Activated CD4-positive, alpha-beta T cell treated with anti-CD3 and anti-CD28 coated beads for 24 hours (primary cell): ENCODE measurements at places on chromosomes 12 and 14.

GRCh38 chr14:33370426-33370825 lies 431.7 kb downstream of the NPAS3 start:
- no peak for DNase-seq

DNA sequence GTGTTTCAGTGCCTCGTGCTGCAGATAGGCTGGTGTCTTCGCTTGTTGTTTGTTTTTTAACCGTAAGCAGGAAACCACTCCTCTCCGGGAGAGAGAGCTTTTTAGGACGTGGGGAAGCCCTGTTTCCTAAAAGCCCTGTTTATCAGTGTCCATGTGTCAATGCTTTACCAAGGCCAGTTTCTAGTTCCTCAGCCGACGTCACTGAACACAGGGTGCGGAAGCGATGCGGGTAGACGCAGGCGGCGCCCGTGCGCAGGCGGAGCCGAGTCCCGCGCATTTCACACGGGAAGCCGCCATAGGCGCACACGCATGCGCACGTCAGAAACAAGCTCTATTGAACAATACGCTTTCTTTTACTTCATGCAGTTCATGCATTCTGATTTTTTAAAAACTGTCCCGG lies 79.8 kb downstream of the GLT1D1 start:
- no peak for DNase-seq

DNA sequence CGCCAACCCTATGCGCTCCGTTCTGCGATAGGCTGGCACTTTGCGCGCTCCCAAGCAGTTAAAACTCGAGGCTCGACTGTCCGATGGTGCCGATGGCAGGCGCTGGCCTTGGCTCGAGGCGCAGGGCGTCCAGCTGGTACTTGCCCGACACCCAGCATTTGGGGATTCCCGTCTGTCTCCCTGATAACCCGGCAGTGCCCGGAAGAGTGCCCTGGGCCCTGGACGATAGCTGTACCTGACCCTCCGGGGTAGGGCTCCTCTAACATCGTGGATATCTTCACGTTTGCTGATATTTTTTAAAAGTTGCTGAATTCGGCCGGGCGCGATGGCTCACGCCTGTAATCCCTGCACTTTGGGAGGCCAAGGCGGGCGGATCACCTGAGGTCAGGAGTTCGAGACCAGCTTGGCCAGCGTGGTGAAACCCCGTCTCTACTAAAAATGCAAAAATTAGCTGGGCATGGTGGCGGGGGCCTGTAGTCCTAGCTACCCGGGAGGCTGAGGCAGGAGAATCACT lies 908 bp upstream of the WIF1 start:
- no peak for DNase-seq

GRCh38 chr12:51484119-51484518 lies 59.5 kb downstream of the SLC4A8 start:
- DNase-seq, result no peak

DNA sequence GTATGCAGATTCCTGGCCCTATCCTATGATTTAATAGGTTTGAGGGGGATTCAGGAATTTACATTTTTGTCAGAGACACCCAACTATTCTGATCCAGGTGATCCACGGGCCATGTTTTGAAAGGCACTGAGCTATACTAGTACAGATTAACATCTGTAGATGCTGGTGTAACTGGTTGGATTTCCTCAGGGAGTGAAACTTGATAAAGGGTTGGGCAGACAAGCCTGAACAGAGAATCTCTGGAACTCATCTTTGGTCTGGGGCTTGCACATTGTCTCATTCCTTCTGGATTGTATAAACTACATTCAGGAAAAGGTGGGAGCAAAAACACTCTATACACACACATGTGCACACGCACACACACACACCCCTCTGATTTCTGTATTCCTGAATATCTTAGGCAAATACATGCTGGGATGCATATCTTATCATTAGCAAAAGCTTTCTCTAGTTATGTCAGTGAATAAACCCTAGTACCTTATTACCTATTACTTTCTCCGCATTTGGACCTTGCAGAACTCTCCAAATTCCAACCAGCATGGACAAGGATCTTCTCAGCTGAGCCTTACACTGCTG lies 104.6 kb downstream of the SLC38A1 start:
- DNase-seq, result no peak

- no peak for DNase-seq
Observed at GRCh38 chr14:90500665-90501370, 104.0 kb downstream of the CALM1 start.

DNA sequence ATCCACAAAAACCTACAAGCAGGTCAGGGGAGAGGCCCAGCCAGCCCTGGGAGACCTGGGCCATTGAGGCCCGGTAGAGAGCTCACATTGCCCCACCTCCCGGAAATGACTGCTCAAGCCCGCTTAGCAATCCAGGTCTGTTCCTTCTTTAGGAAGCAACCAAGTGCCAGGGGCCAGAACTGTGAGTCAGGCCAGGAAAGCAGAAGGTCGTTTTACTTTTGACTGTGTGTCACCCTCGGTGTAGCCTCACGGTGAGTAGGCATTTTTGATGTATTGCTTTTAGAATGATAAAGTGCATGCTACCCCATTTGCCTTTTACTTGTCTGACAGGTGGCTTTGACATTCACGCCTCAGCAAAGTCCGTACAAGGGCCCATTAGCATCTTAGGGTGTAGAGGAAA lies 25.4 kb upstream of the PWP1 start:
- no peak for DNase-seq

DNA sequence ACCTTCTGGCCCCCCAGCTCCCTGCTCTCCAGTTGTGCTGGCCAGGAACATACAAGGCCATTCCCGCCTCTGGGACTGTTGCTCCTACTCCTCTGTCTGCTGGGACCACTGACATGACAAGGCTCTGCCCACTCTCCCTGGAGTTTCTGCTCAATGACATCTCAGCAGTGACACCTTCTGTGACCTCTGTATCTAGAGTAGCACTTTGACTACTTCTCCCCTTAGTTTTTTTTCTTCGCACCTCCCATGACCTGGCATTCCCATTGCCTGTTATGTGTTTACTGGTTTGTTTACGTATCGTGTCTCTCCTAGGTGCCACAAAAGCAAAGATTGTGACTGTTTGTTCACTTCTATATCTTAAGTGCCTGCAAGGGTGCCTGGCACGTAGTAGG lies 40.1 kb upstream of the TMEM263 start:
- DNase-seq, result no peak

DNA sequence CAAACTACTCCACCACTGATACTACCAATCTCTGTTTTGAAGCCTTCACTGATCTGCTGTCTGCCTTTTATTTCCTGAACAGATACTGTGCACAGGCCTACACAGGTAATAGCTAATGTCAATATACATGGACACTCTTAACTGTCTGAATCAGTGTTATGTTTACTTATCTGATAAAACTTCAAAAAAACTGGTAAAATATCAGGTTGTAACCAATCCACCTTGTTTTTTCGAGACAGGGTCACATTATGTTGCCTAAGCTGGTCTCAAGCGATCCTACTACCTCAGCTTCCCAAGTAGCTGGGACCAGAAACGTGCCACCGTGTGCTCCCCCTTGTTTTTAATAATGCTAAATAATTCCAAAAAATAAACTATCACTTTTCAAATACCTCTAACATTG lies 43.5 kb downstream of the HECTD1 start:
- DNase-seq, result no peak
